ENCODE measurements at places on chromosomes 6 and 20. TPM values are rescaled to one million over a fixed set of nuclear protein-coding genes. Genes with fewer than 3 reads are reported as not detected.

LY6G6D gene
- polyA plus RNA-seq = not detected

RNF114 gene
- polyA plus RNA-seq = 48.5 TPM

ADGRF4 gene
- polyA plus RNA-seq = not detected

TFAP2D gene
- polyA plus RNA-seq = not detected

EPPIN gene
- not detected for polyA plus RNA-seq

PEX7 gene
- polyA plus RNA-seq = 5.1 TPM

CCHCR1 gene
- polyA plus RNA-seq = 10.3 TPM

MCUR1 gene
- polyA plus RNA-seq = 12.6 TPM

RAET1E gene
- 0.46 TPM for polyA plus RNA-seq

BTN1A1 gene
- not detected for polyA plus RNA-seq

IL17F gene
- polyA plus RNA-seq = not detected

IP6K3 gene
- polyA plus RNA-seq = 16.9 TPM

MLN gene
- not detected for polyA plus RNA-seq

CLDN20 gene
- 0.30 TPM for polyA plus RNA-seq

GGTLC1 gene
- polyA plus RNA-seq = not detected

C20orf173 gene
- polyA plus RNA-seq = not detected

SF3B5 gene
- 281 TPM for polyA plus RNA-seq

FANCE gene
- polyA plus RNA-seq = 1.3 TPM

CCN5 gene
- polyA plus RNA-seq = 11.0 TPM

CAP2 gene
- 61.3 TPM for polyA plus RNA-seq

TCP11 gene
- not detected for polyA plus RNA-seq

DNAH8 gene
- not detected for polyA plus RNA-seq

ZBTB2 gene
- polyA plus RNA-seq = 3.2 TPM

BCAS4 gene
- polyA plus RNA-seq = 1.8 TPM

KIF3B gene
- 3.2 TPM for polyA plus RNA-seq

SLC22A23 gene
- polyA plus RNA-seq = 2.9 TPM

COL9A1 gene
- polyA plus RNA-seq = 0.18 TPM

PLN gene
- polyA plus RNA-seq = 1,338 TPM

NKAIN2 gene
- polyA plus RNA-seq = 0.19 TPM

ABHD16B gene
- 0.12 TPM for polyA plus RNA-seq

PGBD1 gene
- 4.6 TPM for polyA plus RNA-seq

ACSS2 gene
- polyA plus RNA-seq = 72.6 TPM

LRRC1 gene
- polyA plus RNA-seq = 2.0 TPM

RIPPLY2 gene
- not detected for polyA plus RNA-seq

LAMP5 gene
- 0.04 TPM for polyA plus RNA-seq

TMEM170B gene
- 1.0 TPM for polyA plus RNA-seq

BIRC7 gene
- polyA plus RNA-seq = not detected

KCNB1 gene
- 0.84 TPM for polyA plus RNA-seq

TNFRSF6B gene
- polyA plus RNA-seq = 6.4 TPM

TSPO2 gene
- not detected for polyA plus RNA-seq

CALHM5 gene
- 1.3 TPM for polyA plus RNA-seq

WASF1 gene
- polyA plus RNA-seq = 2.1 TPM

POM121L2 gene
- not detected for polyA plus RNA-seq

PPP1R11 gene
- 38.7 TPM for polyA plus RNA-seq

RAD21L1 gene
- not detected for polyA plus RNA-seq

SALL4 gene
- polyA plus RNA-seq = 0.08 TPM

IMPG1 gene
- polyA plus RNA-seq = not detected

GLP1R gene
- polyA plus RNA-seq = 1.3 TPM

CCN2 gene
- 65.6 TPM for polyA plus RNA-seq
